ENCODE measurements at places on chromosomes 3 and 15.

- no peak for DNase-seq
Measured at GRCh38 chr3:133238015-133238414, 161.8 kb upstream of the BFSP2 start.

DNA sequence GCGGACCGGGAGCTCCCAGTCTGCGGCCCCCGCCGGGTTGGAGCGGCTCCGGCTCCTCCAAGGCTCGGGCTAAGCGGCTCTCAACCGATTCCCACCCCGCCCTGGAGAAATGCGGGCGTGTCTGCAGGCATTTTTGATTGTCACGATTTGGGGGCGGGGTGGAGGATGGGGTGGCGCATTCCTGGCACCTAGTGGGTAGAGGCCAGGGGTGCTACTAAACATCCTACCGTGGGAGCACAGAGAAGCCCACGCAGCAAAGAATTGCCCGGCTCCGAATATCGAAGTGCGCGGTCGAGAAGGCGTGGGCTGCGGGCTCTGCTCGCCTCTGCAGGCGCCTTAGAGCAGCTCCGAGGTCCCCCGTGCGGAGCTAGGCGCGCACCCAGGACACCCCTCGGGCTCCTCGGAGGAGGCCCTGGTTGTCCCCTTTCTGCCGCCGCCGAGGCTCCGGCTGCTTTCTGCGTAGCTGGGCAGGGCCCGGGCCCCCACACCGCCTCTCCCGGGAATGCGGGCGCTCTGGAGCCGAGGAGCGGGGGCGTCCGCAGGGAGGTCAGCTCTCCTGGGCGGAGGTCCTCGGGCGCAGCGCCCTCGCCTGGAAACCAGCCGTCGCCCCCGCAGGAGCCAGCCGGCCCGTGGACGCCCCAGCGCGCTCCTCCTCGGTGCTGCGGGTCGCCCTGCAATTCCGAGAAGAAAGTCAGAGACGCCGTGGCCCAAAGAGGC lies 16.5 kb upstream of the LAMP3 start:
- peak; percentile 54 for DNase-seq

DNA sequence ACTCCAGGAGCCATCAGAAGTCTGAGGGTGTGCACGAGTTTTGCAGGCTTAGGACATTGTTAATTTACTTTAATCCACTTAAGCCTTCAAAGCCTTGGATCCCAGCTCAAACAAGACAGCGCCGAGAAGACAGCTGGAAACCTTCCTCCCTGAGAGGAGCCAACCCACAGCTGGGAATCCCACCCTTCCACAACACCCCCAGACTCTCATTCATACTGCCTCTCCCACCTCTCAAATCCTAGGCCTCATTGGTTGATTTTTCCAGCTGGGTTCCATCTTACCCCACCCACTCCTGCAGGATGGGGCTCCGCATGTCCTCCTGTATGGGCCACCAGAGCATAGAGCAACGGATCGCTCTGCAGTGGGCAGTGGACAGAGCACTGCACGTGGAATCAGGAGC lies 80.4 kb downstream of the SEMA5B start:
- DNase-seq: no peak

DNA sequence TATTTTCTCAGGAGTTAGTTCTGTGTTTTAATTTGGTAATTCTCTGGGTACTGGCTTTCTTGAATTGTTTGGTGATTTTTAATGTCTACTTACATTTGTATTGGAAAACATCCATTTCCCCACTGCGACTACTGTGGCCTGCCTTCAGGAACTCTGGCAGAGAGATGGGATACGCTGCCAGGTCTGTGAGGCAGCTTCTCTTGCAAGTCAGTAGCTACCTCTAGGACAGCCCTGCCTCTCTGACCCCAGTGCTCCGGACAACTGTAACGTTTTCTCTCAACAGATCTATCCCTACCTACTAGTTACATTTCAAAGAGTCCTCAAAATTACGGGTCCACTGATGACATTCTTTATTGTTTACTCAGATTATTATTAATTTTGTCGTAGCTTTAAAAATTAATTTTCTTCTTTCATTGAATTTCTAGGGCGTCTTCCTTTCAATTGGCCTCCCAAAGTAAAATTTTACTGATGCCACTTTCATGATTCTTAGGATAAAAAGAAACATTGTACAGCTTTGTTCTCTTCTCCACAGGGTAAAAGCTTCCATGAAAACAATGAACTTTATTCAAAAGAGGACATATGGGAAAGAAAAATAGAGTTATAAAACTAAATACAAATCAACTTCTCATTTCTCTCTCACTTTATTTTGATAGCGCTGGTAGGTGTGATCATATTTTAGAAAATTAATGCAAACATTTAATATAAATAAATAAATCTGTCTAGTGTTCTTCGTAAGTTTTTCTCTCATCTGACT lies 123.2 kb upstream of the GOLGA8J start:
- DNase-seq: no peak

DNA sequence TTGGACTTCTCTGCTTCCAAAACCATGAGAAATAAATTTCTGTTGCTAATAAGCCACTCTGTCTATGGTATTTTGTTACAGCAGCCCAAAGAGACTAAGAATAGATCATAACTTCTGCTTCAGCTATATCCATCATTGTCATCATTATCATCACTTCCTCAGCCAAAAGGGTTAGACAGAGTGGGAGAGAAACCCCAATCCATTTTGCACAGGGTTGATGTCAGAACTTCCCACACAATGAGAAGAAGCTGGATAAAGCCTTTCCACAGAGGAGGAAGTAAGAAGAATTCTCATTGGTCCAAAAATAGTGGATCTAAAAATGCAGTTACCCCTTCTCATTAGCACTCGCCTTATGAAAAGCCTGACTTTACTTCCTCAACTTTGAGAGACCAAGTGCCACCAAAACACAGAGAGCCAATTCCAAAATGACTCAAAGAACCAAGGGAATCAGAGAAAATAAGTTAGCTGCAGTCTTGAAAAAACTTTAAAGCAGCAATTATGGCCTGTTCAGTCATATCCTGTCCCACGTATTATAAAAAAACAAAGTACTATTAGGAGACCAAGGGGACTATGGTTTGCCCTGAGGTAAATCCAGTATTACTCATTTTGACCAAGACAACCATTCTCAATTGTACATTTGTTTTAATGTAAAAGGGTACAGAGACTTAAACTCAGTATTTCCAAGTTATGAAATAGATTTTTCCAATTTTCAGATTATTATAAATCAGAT lies 80.2 kb downstream of the WNT5A start:
- DNase-seq: no peak

GRCh38 chr3:139634111-139634635 lies 43.6 kb downstream of the NMNAT3 start:
- no peak for DNase-seq

GRCh38 chr3:56908004-56908403 lies 106.3 kb upstream of the ARHGEF3 start:
- no peak for DNase-seq

- no peak for DNase-seq
Measured at GRCh38 chr3:126917232-126917804, 65.6 kb upstream of the PLXNA1 start.

- peak; percentile 53 for DNase-seq
Measured at GRCh38 chr3:66378256-66378655, 122.6 kb downstream of the LRIG1 start.

- no peak for DNase-seq
Measured at GRCh38 chr3:170829546-170830272, 40.3 kb downstream of the RPL22L1 start.

GRCh38 chr3:141644931-141645330 lies 93.2 kb upstream of the RNF7 start:
- peak; percentile 73 for DNase-seq

- DNase-seq: no peak
Measured at GRCh38 chr3:188214442-188214841, 60.5 kb downstream of the LPP start.

DNA sequence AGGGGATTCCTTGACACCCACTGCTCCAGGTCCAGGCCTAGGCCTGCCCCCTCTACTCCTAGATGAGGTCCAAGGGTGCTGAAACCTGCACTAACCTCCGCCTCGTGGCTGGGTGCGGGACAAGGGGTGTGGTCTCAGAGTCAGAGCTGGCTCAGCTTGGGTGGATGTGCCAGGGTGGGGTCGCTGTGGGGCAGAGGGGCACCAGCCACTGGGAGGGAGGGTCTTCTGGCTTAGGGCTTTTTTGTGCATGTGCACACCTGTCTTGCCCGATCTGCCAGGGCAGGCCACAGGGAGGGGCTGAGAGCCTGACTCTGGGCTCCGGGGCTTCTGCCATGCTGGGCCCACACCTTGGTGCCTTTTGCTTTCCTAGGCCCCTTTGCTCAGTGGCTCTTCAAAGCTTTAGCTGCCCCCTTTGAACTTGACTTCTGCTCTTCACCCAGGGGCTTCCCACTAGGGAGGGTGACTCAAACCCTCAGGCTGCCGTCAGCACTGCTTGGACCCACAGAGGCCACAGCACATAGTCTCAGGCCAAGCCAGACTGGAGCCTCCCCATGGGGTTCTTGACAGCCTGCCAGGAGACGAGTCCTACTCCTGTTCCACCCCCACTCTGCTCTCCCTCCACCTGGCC lies 73.0 kb downstream of the KLF13 start:
- no peak for DNase-seq

DNA sequence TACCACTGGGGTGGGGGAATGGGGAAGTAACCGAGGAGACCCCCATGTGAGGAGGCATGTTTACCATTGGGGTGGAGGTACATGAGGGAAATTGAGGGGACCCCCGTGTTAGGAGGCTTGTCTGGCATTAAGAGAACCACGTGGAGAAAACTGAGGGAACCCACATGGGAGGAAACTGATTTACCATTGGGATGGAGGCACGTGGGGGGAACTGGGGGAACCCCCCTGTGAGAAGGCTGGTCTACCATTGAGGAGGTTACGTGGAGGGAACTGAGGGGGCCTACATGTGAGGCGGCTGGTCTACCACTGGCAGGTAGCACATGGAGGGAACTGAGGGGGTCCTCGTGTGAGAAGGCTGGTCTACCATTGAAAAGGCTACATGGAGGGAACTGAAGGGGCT lies 159.4 kb downstream of the FBLN2 start:
- DNase-seq: no peak

- DNase-seq: no peak
Measured at GRCh38 chr15:26521130-26521529, 251.7 kb downstream of the GABRB3 start.

DNA sequence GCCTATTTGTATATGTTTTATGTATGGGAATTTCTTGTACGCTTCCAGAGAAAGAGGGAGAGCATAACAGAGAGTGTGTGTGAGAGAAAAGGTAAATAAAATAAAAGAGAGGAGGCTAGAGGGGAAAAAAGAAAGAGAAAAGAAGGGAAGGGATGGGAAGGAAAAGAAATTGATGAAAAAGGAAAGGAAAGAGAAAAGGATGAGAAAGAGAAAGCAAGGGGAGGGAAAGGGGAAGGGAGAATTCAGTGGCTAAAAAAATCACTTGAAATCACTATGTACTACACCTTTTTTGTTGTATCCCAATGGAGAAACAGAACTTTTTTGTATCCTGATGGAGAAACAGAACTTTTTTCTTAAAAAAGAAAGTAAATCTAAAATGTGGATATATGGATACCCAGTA lies 165.5 kb upstream of the MBNL1 start:
- DNase-seq: no peak

DNA sequence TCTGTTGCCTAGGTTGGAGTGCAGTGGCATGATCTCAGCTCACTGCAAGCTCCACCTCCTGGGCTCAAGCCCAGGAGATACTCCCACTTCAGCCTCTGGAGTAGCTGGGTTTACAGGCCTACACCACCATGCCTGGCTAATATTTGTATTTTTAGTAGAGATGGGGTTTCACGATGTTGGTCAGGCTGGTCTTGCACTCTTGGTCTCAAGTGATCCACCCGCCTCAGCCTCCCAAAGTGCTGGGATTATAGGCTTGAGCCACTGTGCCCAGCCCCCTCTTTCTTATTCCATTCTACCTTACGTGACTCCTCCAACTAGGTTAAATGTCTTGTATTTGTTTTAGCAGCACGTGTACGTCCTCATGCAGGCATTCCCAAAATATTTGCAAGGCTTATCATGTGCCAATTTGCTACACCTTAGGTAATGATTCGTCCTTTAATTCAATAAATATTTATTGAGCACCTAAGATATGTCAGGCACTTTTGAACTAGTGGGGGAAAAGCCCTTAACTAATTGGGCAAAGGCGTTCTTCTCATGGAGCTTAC lies 14.9 kb upstream of the MAGI1 start:
- DNase-seq: no peak

GRCh38 chr3:69143612-69144011 lies 21.2 kb upstream of the LMOD3 start:
- no peak for DNase-seq

DNA sequence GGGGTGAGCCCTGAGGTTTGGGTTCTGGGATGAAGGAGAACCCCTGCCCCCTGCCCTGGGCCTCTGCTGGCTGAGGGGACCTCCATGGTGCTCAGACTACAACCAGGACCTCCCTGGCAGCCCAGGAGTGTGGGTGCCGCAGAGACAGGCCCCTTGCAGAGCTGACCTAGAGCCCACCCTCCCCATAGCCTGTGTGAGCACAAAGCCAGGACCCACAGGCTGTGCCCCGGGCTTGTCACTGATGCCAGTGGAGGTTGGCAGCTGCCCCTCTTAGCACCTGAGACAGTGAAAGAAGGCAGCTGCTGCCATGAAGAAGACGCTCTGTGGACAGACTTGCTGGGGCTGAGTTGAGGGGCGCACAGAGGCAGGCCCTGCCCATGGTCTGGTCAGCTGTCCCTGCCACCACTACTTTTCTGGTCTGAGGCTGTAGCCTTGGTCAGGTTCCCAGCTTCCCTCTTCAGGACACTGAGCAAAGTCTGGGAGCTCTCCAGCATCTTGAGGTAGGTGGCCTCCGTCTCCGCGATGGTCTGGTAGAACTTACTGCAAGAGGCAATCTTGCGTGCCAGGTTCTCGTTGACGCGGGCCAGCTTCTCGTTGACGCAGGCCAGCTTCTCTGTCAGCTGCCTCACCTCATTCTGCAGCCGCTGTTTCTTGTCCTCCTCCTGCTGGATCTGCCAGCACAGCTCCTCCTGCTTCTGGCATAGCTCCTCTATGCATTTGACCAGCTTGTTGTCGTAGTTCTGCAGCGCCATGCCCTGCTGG lies 23.0 kb downstream of the USP4 start:
- no peak for DNase-seq

- no peak for DNase-seq
Measured at GRCh38 chr3:32469151-32469874, 33.3 kb downstream of the CMTM6 start.

GRCh38 chr3:35908366-35909232 lies 269.3 kb downstream of the ARPP21 start:
- DNase-seq: peak; percentile 8

- no peak for DNase-seq
Measured at GRCh38 chr3:195105389-195105788, 165.6 kb downstream of the XXYLT1 start.

- DNase-seq: no peak
Measured at GRCh38 chr15:33200903-33201302, 6.4 kb upstream of the FMN1 start.
